ENCODE measurements at places on chromosomes 6 and 20.

DNA sequence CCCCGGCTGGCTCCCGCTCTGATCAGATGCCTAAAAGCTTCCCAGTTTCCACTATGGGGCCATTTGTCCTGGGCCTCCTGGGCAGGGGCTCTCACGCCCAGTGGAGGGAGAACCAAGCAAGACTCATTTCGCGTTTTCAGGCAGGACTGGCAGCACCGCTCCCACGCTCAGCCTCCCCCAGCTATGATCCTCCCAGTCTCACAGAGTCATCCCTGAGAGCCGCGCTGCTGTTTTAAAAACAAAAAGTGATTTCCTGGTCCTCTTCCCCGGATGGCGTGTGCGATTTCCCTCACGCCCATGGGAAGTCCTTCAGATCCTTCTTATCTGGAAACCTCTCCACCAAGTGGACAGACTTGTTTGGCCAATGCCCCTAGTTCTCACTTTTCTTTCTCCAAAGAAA, at the start of gene ADGRF5:
TSS of gene ADGRF5 (minus strand) at position 208 of the 400 bp plus-strand sequence. CDS start 15,176 bp downstream, outside the sequence.
- no peak for DNase-seq

GRCh38 chr6:13024616-13025015, 303.7 kb downstream of the TBC1D7 start:
- DNase-seq = no peak

- no peak for DNase-seq
These were observed 66.8 kb upstream of the ARHGAP18 start for GRCh38 chr6:129776542-129777330.

- no peak for DNase-seq
These were observed 4.6 kb downstream of the MAD2L1BP start for GRCh38 chr6:43639984-43640800.

DNA sequence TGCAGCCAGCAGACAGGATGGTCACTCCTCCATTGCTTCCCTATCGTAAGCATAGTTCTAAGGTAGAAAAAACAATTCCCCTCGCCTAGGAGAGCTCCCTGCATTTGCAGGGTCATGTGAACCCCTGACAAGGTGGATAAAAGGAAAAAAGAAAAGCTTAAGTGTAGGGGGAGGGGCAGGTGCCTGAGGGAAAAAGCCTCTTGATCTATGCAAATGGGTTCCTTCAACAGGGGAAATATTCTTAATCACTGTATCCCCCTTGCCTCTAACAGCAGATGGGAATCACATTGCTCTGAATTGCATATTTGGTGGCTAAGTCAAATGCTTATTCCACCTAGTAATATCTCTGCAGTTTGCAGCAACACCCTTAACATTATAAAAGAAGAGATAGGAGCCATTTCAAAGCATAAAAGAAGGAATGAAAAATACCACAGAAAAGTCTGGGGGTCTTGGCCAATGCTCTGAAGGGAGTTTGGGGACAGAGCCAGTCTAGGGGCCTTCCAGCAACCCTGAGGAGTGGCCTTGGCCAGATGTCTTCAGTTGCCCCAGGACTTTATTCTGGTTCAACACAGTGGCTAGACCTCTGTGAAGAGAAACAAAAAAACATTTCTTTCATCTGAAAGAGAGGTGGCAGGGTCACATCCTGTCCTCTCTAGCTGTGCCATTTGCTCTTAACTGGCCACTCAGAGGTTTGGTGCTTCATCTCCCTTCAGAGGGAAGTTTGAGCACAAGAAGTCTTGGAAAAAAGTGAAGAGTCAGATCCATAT, 660.4 kb upstream of the GJE1 start:
- no peak for DNase-seq

DNA sequence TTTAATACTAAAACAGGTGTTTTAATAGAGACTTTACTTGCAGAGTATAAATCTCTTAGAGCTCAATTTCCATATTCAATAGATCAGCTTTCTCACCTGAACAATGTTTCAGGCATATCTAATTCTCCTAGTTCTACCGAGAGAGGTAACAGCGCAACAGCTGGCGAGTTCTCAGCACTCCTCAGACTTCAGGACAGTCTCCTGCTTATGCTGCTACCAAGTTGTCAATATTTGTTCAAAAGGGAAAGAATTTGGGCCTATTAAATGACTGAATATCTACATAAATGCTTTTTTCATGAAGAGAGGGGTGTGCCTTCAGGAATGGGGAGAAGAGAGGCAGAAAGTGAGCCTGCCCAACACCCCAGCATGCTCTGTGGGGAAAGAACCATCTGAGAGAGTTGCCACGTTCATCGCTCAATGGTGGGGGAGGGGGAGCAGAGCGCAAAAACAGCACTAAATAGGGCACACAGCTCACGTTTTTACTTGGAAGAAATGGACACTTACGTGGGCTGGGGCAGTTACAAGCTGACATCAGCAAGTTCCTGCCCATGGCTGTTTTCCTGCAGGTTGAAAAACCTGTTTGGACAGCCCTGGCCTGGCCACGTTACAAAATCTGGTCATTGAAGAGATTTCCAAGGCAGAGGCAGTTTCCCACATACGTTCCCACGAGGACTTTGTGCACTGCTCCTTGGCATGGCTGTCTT, 38.0 kb downstream of the EZR start:
- no peak for DNase-seq

DNA sequence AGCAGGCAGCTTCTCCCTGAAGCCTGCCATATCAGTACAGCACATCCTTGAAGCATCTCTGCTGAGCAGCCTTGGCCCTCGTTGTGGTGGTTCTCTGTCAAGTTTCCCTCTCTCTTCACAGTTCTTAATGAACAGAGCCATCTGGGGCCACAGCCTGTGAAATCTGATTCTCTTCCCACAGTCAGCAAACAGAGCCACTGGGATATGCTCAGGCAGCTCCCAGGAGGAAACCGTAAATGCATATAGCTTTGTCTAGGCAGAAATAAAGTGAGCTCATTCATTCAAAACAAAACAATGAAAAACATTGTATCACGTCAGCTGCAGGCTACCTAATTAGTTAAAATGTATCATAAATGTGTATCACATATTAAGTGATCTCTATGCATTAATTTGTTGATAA, 80.3 kb downstream of the TBC1D7 start:
- no peak for DNase-seq

GRCh38 chr6:115514656-115515055, 546.0 kb downstream of the FRK start:
- no peak for DNase-seq

DNA sequence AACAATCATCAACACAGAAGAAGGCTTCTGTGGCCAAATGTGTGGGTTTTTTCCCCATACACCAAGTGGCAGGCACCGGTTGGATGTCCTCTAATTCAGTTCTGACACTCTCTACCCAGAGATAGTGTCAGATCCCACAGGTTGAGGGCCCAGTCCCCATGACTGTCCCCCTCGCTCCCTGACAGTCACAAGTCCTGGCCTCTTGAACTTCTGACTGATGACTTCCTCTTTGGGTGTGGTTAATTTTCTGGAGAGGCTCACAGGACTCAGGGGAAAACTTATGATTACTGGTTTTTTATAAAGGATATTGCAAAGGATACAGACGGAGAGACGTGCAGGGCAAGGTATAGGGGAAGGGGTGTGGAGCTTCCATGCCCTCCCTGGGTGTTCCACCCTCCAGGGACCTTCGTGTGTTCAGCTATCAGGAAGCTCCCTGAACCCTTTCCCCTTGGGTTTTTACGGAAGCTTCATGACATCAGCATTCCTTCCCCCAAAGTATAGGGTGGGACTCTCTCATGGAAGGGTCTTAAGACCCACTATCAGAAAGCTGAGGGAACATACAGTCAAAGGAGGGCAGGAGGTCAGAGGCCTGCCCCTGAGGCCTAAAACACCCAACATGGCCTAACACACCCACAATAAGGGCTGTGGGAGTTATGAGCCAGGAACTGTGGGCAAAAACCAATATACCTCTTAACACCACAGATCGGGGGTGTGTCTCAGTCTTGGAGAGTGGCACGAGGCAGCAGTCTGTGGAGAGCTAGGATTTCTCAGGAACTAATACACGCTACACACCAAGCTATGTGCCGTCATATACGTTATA, 33.3 kb downstream of the FARS2 start:
- DNase-seq = no peak

GRCh38 chr6:35808688-35809087, 3.5 kb downstream of the LHFPL5 start:
- DNase-seq = no peak

DNA sequence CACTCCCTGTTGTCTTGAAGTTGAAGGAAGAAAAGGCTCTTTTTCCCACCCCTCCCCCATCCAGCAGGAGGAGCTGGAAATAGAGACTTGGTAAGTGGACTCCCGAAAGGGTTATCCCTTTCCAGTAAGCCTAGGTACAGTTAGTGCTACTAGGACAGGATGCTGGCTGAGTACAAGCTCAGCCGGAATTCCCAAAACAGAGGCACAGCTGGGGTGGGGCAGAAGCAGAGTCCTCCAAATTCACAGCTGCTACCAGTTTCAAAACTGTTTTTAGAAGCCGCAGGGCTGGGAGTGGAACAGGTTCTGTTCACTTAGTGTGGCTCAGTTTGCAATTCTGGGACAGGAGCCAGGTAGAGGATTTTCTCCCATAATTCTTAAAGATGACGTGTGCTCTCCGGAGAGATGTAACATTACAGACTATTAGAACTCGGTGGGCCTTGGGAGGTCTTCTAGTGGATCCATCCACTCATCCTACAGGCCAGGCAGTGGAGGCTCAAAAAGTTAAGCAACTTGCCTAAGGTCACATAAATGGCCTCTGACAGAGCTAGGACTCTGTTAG, 19.0 kb upstream of the UTRN start:
- DNase-seq = no peak

DNA sequence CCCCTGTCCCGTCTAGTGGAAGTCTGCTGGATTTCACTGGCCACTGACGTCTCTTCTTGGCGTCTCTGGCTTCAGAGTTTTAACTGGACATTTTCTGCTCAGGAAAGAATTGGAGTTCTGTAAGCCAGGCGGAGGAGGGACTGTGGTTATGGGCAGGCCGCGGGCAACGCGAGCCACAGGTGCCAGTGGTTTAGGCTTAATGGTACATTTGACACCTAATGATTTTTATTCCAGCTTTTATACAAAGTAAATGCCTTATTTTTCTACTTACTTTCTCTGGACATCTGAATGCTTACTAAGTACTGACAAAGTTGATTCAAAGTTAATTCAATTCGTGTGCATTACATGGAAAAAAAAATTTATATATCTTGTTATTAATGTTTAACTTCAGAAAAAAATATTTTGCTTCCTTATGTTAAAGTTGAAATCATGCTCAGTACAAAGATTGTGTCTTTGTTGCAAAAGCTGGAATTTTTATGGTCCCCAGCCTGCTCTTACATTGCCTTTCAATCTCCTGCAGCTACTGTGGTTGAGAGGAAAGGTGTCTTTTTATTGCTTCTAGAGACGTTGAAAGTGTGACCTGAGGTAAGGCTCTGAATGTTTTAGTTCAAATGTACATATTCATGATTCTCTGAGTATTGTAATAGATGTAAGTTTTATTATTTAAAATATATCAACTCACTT, 231.0 kb downstream of the SMOC2 start:
- no peak for DNase-seq

GRCh38 chr20:22861231-22861980, 173.7 kb upstream of the SSTR4 start:
- DNase-seq = no peak

GRCh38 chr20:36482044-36482473, 59.3 kb upstream of the MYL9 start:
- no peak for DNase-seq

DNA sequence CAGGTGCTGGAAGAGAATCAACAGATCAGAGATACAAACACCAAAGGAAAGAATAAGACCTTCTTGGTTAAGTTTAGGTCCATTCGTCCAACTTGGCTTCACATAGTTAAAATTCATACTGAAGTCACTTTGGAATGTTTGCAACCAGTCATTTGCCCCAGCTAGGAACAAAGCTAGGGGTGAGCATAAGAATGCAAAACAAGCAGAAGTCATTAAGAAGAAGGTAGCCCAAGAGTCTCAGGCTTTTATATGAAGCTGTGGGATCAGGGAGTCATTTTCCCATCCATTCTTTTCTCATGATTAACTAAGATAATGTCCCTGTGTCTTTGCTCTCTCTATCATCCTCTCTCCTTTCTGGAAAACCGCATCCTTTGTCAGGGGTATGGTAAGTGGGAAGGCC, 51.5 kb upstream of the TMEM170B start:
- no peak for DNase-seq

- DNase-seq = no peak
These were observed 40.1 kb downstream of the DNAH8 start for GRCh38 chr6:38755207-38755606.

- DNase-seq = no peak
These were observed 23.1 kb downstream of the UBE3D start for GRCh38 chr6:83042467-83043053.

DNA sequence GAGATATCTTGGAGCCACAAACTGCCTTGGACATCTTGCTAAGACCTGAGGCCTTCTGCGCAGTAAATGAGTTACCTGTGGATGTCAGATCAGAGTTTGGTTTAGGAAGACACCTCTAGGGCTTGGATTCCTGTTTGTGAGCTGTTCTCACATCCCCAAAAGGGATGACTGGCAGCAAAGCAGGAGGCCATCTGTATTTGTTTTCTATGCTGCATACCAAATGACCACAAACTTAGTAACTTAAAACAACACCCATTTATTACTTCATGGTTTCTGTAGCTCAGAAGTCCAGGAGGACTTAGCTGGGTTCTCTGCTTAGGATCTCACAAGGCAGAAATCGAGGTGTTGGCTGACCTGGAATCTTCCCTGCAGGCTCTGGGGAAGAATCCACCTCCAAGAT, 116.7 kb downstream of the UNC5CL start:
- DNase-seq = no peak

DNA sequence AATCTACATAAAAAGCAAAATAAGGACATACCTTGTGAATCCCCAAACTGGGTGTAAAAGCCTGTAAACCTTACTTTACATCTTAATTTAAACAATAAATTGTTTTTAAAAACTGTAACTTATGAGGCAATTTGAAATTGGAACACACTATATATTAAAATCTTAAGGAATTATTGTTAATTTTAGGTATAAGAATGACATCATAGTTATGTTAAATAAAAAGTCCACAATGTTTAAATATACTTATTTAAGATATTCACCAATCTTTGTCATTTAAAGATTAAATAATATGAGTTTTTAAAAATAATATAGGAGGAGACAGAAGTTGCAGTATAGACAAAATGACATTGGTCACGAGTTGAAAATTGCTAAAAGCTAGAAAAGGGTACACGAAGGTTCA, 621.9 kb upstream of the POU3F2 start:
- DNase-seq = no peak

GRCh38 chr6:144482142-144482541, 197.0 kb downstream of the UTRN start:
- DNase-seq = peak; percentile 31

GRCh38 chr6:33983109-33983716, 162.7 kb downstream of the GRM4 start:
- no peak for DNase-seq

DNA sequence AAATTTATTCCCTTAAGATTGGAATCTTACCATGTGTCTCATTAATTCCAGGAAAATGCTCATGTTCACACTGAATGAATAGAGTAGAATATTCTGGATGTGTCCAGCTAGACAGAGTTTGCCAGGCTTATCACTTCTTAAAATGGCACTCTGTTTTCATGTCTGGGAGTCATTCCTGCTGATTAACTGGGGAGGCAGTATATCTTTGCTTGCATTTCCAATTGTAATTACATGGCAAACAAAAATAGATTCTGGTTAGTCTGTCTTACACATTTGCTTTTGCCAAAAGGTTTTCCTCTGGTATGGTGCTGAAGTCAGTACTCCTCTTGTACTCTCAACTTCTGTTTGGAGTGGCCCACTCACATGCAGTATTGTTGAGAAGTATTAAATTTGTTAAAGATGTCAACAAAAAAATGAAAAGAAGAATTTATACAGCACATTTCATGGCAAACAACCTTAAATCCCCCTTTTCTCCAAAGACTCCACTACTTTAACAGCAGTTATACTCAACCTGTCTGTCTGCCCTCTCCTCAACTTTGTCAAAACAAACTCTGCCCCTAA, 70.2 kb downstream of the TENT5A start:
- no peak for DNase-seq

Measured in KG1 (cell line).